ENCODE measurements at places on chromosomes 6 and 20. TPM values are rescaled to one million over a fixed set of nuclear protein-coding genes. Genes with fewer than 3 reads are reported as not detected.
A peak's percentile ranks its signal among the peaks of the same experiment; 100 is the strongest.

- peak; percentile 11 for DNase-seq
These were observed 32.9 kb upstream of the LGSN start for GRCh38 chr6:63352544-63353285.

FAM217A gene
- not detected for total RNA-seq

BLTP3A gene
- 17.9 TPM for total RNA-seq

BPIFB6 gene
- total RNA-seq: not detected

CLPSL1 gene
- not detected for total RNA-seq

DNA sequence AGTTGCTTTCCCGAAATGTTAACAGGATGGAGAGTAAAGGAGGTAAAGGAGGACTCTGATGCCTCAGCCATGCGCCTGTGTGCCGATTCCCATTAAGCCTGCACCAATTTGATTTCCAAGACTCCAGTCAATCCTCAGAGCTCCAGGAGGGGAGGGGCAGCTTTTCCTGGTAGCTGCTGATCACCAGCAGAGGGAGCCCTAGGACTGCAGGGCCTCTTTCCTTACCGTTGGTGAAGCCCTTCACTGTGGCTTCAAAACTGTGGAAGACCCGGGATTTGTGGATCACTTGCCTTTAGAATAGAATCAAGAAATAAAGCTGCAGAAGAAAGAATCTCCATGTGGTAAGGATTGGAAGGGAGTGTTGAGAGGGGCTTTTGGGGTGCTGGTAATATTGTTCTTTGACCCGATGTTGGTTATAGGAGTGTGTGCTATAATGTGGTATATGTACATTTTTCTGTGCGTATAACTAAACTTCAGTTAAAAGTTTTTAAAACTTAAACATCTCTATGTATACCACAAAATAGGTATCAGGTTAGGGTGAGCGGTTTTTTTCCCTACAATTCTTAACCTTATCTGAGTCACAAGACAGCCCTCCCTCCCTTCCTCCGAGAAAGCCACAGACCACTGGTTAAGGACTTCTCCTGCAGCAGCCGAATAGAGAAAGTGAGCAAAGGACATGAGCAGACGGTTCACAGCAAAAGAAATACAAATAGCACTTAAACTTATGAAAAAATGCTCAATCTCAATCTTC, 6.9 kb upstream of the OSER1 start:
- peak; percentile 83 for DNase-seq

DNA sequence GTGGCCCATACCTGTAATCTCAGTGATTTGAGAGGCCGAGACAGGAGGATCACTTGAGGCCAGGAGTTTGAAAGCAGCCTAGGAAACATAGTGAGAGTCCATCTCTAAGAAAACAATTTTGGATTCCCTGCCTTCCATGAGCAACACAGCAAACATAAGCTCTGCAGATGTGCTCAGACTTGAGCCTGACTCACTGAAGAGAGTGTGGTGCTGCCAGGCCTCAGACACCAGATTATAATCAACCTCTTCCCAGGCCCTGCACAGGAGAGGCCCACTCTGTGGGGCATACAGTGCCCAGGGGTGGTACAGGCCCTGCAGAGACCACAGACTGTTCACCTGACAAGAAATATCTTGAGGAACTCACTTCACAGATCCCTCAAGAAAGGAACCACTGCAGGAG, 19.9 kb downstream of the HLA-DPB1 start:
- no peak for DNase-seq

GRCh38 chr20:15107931-15108330, 770.5 kb upstream of the FLRT3 start:
- no peak for DNase-seq

WFDC5 gene
- not detected for total RNA-seq

GID8 gene
- total RNA-seq: 32.7 TPM

STMND1 gene
- total RNA-seq: not detected

VTA1 gene
- 54.7 TPM for total RNA-seq

CYP24A1 gene
- total RNA-seq: not detected

Data from activated naive CD4-positive, alpha-beta T cell treated with anti-CD3 and anti-CD28 coated beads for 36 hours (primary cell).